Fibroblast of pulmonary artery (primary cell): ENCODE measurements at places on chromosomes 5 and 9.

GRCh38 chr9:306907-307306 lies 92.2 kb downstream of the DOCK8 start:
- DNase-seq = no peak

DNA sequence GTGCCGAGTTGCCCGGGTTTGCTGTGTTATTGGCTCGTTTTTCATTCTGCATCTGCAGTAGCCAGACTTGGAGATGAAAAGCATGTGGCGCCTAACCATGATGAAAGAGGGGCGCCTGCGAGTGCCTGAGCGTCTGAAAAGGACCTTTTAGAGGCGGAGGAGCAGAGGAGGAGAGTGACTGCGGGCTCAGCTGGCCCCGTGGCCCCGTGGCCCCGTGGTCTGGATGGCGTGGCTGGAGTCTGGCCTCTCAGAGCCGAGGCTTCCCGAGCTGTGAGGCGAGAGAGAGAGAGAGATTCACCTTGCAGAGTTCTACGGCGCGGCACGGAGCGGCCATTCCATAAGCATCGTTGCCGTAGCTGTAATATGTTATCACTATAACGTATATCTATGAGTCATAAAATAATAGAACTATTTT lies 55.3 kb upstream of the RNU6ATAC start:
- no peak for DNase-seq

GRCh38 chr5:120638449-120638848 lies 174.3 kb downstream of the PRR16 start:
- no peak for DNase-seq

GRCh38 chr5:126865299-126865698 lies 88.4 kb downstream of the LMNB1 start:
- DNase-seq = peak; percentile 66

DNA sequence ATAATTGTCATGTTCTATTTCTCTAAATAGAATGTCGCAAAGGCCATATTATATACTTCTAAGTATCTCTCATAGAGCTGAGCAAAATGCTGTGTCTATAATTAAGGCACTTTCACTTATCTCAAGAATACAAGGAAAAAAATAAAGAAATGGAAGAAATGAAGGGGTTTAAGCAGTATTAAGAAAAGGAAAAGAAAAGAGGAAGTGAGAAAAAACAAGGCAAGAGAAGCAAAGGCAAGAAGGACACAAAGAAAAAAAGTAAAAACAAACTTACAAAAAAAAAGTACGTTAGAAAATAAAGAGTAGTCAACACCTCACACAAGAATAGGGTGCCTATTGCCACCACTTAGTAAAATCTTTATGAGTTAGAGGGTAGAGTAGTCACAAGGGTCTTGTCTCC lies 506.2 kb downstream of the GABRG2 start:
- DNase-seq = no peak

DNA sequence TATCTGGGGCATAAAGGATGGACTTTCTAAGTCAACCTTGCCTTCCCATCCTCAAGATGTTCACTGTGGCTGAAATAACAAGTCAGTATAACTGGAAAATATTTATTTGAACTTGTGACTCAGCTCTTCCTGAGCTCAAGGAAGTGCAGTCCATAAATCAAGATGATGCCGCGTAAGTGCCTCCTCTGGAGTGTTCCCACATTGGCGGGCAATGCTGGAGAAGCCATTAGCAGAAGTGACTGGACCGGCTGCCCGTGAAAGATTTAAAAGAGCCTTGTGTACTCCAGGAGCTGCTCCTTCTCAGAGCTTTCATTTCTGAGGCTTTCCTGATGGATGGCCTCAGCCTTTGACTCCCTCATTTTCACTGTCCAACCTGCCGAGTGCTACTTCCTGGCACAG lies 17.4 kb downstream of the TMOD1 start:
- peak; percentile 44 for DNase-seq

DNA sequence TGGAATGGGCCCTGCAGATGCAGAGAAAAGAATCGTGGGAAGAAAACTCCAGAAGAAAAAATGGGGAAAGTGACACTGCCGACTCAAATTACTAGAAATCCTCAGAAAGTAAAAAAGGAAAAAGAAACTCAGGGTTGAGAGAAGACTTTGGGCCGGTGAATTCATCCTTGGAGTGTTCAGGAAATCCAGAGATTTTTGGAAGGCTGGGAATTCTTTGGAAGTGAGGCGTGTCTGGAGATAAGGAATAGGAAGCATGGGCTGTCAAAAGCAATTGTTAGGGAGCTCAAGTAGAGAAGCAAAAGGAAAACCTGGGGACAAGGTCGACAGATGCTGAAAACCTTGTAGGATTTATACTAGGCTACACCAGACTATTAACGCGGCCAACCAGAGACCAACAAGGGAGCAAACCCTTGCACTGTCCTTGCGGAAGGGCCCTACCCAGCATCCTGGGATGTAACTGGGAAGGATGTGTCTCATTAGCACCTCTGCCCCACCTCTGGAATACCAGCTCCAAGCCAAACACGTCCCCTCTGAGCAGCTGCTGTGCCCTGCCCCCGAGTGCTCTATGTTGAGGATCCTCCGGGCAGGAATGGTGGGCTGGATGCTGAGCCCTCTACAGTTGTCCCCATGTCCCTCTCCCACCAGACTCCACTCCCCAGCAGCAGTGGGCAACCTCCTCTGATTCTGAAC lies 11.6 kb downstream of the DAB2IP start:
- no peak for DNase-seq

DNA sequence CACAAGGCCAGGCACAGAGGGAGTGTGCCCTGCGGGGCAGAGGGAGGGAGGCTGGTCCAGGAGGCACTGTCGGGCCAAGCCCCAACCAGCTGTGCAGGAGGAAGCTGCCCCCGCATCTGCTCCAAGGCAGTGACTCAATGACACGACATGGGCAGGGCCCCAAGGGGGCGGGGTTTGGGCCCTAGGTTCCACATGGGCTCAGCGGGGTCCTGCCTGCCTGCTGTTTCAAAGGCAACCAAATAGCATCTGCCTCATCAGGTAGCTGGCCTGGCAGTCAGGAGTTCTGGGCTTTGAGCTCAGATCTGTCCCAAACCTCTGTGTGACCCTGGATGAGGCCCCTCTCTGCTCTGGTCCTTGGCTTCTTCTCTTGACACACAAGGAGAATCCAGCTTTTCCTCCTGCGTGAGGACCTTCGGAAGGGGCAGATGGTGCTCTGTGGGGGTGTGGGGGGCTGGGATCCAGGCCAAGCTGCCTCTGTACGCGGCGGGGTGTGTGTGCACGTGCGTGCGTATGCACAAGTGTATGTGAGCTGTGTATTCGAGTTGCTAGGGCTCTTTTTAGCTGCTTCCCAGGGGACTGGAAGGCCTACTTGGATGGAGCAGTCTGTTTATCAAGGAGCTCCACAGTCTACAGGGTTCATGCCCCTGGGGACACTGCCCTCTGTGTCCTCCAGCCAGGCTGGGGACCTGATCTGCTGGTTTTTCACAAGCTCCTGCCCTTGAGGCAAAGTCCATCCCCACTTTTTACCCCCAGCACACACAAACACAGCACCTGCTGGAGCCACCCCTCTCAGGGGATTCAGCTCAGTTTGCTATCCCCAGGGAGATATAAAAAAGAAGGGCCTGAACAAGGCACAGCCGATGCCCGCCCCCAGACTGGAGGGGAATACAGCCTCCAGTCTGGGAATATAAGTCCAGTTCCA lies 138.9 kb downstream of the RGS3 start:
- peak; percentile 82 for DNase-seq

DNA sequence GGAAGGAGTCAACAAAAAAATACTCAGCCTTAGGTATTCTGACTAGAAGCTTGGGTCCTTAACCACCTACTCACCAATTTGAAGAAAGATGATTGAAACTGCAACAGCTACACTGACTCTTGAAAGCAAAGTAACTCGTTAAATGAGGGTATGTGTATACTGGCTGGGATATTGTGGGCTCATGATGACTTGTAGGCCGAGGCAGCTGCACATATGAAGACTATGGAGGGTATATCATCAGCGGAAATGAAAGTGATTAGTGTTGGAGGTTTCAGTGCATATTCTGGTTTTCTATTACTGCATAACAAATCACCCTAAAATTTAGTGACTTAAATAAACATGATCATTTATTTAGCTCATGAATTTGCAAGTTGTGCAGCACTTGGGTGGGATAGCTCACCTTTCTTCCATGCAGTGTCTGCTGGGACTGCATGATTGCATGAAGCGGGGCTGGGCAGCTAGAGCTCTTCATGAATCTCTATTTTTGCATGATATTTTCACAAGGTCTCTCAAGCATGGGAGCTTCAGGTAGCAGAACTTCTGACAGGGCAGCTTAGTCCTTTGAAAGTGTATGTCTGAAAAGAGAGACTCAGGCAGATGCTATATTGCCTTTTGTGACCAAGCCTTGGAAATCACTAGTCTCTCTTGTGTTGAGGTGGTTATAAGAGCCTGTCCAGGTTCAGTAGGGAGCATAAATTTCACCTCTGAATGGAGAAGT lies 96.1 kb upstream of the CDKN2B start:
- DNase-seq = no peak
